CD4-positive, alpha-beta T cell treated with Interleukin-4 for 1 hour (primary cell): ENCODE measurements at places on chromosomes 1 and 21.

GRCh38 chr1:100626397-100626796 lies 88.5 kb downstream of the GPR88 start:
- no peak for DNase-seq

DNA sequence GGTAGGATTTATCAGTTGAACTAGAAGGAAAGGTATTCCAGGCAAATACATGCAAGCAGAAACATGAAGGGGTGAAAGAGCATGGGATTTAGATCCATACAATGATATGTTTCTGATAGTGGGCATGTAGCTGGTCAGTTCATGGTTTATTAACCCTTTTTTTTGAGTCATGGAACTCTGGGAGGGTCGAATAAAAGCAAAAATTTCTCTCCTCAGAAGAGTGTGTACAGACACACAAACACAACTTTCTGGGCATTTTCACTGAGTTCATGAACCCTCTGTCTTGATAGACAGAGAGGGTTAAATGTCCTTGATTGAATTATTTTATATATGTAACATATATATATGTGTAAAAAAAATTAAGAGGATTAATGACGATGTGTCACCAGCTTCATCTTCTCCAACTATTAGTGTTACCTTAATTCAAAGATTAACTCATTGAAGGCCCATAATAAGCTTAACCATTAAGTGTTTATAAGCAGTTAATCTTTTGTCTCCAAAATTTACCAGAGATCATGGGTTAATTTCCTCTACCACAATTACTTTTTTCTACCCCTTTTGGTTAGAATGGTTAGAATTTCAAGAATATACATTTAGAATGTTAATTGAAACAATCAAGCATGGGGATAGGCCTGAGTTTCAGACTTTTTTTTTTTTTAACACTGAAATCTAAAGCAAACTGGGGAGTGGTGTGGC lies 4.6 kb downstream of the JUN start:
- no peak for DNase-seq

- no peak for DNase-seq
These were observed 15.1 kb downstream of the INAVA start for GRCh38 chr1:200909757-200910239.

- DNase-seq = no peak
These were observed 36.7 kb upstream of the RAP1A start for GRCh38 chr1:111582644-111583618.

- no peak for DNase-seq
These were observed 9.6 kb upstream of the GPR37L1 start for GRCh38 chr1:202112859-202113689.

DNA sequence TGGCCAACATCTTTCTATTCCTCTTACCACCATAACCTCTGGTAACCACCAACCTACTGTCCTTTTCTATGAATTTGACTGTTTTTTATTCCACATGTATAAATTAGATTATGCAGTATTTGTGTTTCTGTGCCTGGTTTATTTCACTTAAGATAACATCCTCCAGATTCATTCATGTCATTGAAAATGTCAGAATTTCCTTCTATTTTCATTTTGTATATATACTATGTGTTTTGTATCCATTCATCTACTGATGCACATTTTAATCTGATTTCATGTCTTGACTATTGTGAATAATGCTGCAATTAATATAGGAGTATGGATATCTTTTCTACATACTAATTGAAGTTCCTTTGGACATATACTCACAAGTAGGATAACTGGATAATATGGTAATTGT lies 403.2 kb downstream of the NCAM2 start:
- no peak for DNase-seq
